Lung (tissue), 17 donors: ENCODE measurements at places on chromosomes 7 and 10.

DNA sequence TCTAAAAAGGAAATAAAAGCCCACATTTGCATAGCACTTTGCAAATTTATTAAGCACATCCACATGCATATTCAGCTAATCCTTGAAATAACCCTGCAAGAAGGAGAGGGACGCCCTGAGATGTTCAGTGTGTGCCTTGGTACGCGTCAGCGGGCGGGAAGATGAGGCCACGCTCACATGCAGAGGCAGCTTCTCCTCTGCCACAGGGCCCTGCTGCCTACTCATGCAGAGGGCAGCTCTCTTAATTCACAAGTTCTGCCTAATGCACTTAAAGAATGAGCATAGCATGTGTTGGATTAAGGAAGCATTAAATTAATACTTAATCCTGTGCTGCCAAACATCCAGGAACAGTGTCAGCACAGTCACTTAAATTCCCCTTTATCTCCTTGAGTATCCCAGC, 132.3 kb downstream of the HECW1 start:
- DNase-seq = no peak

- DNase-seq = no peak
Measured at GRCh38 chr7:156780724-156781455, 112.1 kb downstream of the LMBR1 start.

- no peak for DNase-seq
Measured at GRCh38 chr10:7659560-7659959, 7.2 kb downstream of the ITIH5 start.

DNA sequence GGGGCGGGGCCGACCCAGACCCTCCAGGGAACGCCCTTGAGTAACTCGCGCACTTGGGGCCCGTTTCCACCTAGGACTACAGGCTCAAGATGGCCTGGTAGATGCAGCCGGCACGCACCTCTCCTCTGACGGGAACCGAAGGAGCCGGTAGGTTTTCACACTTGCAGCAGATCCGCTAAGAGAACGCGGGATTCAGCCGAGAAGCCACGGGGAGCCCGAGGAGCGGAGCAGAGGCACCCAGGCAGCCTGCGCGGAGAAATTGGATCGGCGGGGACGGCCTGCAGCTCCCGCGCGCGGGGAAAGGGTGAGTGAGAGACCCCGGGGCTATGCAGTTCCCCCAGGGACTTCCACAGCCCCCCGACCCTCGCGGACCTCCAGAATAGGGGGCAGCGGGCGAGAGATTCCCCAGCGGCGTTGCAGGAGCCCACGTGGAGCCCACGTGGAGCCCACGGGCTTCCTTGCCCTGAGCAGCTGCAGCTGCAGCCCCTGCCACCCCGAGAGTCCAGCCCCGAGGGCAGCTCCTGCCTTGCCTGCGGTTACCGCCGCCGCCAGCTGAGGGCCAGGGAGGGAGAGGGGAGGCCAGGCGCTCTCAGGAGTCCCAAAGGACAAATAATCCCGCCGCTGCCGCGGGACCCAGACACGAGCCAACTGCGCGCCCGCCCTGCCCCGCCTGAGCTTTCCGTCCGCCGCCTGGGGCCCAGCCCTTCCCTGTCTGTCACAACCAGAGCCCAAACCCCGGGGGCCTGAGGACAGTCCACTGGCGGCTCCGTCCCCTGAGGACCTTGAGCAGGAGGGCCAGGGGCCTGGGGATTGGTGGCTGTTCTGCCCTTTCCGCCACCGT, 13.1 kb downstream of the IFT22 start:
- DNase-seq = peak; percentile 62

- no peak for DNase-seq
Measured at GRCh38 chr7:37269711-37270508, 178.8 kb downstream of the ELMO1 start.
